ENCODE measurements at places on chromosomes 4 and X. TPM values are rescaled to one million over a fixed set of nuclear protein-coding genes. Genes with fewer than 3 reads are reported as not detected.

The ZAR1 gene
- not detected for polyA plus RNA-seq

- DNase-seq, result no peak
These were observed 23.0 kb downstream of the RPA4 start for GRCh38 chrX:96906741-96907140.

DNA sequence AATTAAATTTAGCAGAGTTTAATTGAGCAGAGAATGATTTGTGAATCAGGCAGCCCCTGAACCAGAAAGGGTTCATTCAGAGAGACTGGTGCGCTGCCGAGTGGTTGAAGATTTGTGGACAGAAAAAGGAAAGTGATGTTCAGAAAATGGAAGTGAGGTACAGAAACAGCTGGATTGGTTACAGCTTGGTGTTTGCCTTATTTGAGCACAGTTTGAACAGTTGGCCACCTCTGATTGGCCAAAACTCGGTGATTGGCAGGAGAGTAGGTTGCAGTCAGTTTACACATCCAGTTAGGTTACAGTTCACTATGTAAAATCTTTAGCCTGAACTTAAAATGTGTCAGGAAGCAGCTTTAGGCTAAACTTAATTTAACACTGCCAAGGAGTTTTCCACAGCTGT is 14.9 kb downstream of the MID1IP1 start:
- no peak for DNase-seq

DNA sequence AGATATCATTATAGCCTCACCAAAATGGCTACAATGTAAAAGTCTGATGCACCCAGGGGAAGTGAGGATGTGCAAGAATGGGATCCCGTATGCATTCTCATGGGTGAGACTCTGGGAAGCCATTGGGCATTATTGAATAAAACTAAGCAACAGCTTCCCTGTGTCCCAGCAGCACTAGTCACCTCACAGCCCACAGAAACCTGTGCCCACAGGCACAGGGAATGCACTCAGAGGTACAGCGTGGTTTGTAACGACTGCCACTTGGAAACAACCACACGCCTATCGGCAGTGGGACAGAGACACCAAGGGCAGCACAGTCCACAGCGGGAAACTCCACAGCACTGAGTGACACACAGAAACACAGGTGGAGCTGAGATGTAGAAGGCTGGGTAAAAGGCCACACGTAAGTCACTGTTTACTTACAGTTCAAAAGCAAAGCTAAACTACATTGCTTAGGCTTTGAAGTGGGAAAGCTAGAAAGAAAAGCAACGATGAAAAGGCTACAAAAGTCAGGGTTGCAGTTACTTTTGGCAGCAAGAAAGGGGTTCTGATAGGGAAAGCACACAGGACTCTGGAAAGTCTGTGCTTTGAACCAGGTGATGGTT is 69.2 kb downstream of the HAUS3 start:
- DNase-seq, result no peak

DNA sequence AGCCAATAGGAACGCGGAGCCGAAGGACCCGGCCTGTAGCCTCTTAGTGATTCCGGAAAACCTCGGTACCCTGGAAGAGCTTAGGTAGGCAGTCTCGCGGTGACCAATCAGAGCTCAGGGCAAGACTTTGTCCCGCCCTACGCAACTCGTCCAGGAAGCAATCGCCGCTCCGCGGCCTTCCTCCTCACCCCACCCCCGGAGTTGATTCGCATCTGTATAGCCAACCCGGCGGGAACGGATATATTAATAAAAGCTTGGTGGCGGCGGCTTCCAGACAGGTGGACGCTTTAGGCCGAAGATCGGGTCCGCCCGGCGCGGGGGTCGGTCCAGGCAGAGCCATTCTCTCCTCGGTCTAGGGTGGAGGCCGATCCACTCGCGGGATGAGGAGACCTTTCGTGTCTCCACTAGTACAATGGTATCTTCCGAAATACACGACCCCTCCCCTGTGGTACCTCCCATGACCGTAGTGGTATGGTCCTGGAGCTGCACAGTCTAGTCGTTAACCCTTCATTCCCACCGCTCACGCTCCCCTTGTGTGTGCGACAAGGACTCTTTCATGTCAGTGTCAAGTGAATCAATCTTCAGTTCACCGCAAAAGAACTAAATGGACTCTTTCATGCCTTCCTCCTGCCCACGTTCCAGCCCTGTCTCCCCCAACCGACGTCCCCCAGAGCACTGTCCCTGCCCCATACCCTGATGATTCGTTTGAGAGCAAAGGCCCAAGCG is 24.2 kb upstream of the GLOD5 start:
- DNase-seq, result peak; percentile 83

DNA sequence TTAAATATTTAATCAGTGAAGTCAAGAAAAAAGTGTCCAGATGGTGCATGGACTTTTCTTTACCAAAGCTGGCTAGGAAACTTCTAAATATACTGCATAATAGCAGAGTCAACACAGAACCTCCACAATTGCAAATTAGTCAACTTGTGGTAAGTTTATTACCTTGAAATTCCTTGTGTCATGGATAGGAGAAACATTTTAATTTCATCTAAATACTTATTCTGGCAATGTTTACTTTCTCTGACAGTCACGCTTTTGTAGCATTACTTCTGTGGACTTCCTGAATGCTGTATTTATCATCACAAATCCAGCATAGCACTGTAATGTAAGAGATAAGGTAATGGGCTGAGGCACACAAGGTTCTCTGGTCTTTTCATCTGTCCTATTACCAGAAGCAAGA is 2266.1 kb downstream of the PCDH7 start:
- DNase-seq, result peak; percentile 19

DNA sequence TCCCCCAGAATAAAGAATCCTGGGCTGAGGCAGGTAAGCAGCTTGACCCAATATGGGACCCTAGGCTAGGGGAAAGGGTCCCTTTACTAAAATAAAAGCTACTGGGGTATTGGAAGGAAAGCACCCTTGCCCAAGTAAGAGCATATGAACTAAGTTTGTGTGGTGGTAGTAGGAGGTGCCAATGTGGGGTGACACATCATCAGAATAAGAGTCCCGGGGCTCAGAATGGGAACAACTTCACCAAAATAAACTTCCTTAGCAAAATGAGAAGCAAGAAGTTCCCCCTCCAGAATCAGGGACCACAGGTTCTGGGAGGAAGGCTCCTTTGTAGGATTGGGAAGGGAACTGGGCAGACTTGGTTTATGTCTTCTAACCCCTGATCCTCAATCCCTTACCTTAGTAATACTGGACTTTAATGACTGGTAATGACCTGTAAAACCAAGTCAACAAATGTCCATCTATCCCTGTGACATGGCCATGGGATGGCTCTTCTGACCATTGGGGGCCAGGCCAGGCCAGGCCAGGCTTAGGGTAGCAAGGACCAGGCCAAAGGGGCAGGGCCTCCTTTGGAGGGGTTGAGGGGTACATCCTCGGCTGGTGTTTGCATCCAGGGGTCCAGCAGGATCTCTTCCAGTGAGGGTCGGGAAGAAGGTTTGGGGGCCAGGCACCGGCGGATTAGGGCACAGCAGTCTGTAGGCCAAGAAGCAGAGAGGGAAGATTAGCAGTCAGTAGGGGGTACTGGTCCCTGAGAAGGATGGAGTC is 2.3 kb upstream of the SLC35A2 start:
- no peak for DNase-seq

Measured in BJ (cell line).